ENCODE measurements at places on chromosomes 4 and X.

DNA sequence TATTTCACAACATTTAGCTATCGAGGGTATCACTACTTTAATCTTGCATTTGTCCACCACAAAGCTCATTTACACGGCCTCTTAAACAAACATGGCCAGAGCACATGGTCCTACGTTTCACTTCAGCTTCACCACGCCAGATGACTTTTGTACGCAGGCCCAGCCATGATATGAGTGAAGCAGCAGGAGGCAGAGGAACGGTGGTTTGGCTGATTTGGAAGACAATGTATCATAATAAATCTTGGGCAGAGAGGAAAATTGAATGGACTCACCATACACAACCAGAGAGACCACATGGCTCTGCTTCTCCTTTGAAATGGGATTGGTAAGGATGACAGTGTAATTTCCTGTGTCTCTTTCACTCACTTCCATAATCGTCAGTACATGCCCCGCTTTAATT, 15.3 kb downstream of the KDR start:
- no peak for DNase-seq

- DNase-seq, result peak; percentile 6
Observed at GRCh38 chr4:2469192-2469984, 482 bp downstream of the RNF4 start.

DNA sequence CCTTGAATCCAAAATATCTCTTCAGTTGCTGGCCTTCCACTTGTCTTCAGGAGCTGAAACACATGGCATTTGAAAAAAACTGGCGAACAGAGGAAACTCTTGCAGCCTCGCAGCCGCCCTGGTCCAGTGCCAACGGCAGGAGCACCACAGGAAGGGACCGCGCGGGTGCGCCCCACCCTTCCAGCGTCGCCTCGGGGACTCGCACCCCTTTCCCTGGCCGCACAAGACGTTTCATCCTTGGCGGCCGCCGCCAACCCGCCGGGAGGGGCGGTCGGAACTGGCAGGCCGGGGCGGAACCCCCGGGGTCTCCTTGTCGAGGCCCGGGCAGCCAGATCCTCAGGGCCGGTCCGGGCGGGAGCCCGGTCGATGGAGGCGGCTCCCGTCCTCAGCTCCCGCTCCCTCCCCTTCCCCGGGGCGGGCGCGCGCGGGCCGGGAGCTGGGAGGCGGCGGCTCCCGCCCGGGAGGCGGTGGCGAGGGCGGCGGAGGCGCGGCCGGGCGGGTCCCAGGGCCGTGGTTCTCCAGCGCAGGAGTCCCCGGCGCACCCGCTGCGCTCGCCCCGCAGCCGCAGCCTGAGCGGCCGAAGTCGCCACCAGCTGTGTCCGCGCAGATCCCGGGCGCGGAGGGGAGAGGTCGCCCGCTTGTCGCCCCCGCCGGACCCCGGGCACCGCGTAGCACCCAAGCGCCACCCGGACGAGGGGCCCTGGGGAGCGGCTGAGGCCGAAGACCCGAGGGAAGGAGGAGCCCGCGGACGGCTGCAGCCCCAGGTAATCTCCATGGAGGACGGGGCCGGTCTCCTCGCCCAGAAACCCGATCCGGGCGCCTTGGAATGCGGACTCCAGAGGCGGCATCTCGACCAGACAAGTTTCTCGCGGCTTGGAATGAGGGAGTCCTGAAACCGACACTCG, 886 bp upstream of the NDST3 start:
- DNase-seq, result no peak

DNA sequence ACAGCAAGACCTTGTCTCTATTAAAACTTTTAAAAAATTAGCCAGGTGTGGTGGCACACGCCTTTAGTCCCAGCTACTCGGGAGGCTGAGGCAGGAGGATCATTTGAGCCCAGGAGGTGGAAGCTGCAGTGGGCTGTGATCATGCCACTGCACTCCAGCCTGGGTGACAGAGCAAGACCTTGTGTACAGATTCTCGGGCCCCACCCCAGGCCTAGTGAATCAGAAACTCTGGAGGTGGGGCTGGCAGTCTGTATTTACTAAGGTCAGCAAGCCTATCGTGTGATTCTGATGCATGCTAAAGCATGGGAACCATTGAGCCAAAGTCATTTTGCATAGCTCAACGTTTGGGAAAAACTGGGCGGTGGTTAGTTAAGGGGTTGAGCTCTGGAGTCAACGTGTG, 3.5 kb downstream of the S100G start:
- DNase-seq, result no peak

DNA sequence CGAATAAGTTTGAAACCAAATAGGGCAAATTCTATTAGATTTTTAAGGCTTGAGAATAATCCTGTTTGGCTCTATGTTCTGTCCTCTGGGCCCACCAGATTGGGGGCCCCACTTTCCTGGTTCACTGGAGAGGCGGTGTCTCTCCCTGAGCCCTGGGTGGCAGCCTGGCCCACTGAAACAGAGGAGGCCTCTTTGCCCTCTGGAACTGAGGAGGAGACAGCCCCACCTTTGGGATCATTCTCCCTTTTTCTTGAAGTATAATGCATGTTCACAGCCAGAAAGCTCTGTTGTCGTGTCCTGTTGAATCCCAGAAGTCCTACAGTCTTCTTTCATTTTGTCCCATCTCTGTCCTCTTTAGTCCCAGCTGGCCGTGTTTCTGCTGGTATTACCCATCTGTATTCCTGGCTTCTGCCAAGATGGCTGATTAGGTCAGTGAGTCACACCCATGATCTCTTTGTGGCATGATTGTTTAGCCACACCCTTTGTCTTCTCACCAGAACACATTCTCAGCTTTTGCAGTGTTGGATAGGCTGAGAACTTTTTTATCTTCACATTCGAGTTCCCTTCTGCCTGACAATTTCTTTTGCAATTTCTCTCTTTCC, 8.1 kb upstream of the TBC1D25 start:
- DNase-seq, result no peak

DNA sequence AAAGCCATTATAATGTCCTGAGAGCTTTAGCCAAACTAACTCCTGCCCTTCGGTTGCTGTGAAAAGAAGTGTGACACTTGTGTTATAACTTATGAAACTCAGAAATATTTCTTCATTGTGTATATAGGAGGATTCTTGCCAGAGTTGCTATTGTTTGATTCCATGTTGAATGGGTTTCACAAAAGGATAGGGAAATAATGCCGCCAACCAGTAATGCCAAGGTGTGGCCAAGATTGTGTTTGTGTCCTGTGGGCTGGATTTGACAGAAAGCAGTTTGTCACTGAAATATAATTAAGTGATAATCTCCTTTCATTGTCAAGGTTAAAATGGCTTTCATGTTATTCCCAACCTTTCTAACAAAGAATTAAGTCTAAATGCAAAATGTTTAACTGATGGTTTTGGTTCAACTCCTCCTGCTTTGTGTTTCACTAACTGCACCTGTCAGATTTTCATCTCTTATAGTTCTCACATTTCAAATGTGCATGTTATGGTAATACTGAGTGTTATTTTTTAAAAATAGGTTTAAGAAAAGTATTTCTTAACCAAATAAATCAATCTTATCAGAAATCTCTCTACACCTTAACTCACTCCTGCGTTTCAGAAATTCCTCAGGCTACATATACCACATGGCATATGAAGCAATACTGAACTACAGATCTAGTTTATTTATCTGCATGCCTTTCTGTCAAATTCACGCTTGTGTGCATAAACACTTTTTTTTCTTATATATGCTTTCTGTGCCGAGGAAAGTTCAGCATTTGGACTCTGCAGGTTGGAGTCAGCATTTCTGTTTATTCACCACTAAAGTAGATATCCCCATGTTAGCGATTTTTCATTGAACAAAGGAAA, at the start of gene CLDN22:
TSS of gene CLDN22 (minus strand) at position 66 of the 849 bp plus-strand sequence. CDS start at position 8, 58 bp downstream.
- DNase-seq, result no peak

DNA sequence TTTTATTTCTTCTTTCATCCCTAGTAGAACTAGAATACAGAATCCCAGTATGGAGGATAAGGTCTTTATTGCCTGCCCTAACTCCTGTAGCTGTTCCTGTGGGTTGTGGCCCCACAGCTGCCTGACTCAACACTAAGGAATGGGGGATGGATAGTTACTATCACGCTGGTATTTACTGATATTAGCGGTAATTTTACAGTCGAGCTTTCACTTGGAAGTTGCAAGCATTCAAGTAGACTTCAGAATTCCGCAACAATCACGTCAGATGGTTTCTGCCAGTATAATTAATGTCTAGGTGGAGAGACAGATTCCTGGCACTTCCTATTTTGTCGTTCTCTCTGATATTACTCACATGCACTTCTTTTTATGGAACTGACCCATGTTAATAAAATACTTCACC, 489.8 kb downstream of the PABPC4L start:
- no peak for DNase-seq

- DNase-seq, result no peak
Observed at GRCh38 chrX:84047339-84047738, 140.7 kb downstream of the RPS6KA6 start.

DNA sequence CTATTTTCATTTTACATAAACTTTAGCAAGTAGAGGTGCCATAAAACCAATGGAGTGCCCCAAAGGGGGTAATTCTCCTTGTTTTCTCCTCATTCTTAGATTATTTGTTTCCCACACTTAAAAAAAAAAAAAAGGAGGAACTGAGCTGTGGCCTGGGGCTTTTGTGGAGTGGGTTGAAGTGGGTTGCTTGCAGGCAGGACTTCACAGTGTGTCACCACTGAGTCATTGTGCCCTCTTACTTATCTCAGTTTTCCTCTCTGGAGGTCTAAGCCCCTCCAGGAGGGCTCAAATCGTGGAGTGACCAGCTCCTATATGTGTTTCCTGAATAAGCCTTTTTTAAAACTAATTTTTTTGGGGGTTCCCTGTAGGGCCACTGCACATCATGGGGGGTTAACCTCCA, 69.0 kb downstream of the SLC16A2 start:
- no peak for DNase-seq

DNA sequence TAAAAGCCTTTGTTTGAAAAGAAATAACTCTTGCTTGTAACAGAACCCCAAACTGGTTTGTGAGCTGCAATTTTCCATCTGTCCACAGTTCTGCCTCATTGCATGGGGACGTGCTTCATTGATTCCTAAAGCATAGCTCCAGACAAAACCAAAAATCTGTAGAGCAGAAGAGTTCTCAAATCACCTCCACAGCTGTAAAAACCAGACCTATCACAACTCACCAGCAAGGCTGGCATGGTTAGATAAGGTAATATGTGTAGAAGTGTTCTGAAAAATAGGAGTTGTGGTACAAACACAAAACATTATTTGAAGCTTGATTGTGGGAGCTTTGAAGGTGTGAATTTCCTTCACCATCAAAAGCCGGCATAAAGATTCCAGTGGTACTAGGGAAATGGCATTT, 12.5 kb upstream of the RAB28 start:
- no peak for DNase-seq

- DNase-seq, result no peak
Observed at GRCh38 chrX:4805502-4805901, 1092.1 kb upstream of the PRKX start.

DNA sequence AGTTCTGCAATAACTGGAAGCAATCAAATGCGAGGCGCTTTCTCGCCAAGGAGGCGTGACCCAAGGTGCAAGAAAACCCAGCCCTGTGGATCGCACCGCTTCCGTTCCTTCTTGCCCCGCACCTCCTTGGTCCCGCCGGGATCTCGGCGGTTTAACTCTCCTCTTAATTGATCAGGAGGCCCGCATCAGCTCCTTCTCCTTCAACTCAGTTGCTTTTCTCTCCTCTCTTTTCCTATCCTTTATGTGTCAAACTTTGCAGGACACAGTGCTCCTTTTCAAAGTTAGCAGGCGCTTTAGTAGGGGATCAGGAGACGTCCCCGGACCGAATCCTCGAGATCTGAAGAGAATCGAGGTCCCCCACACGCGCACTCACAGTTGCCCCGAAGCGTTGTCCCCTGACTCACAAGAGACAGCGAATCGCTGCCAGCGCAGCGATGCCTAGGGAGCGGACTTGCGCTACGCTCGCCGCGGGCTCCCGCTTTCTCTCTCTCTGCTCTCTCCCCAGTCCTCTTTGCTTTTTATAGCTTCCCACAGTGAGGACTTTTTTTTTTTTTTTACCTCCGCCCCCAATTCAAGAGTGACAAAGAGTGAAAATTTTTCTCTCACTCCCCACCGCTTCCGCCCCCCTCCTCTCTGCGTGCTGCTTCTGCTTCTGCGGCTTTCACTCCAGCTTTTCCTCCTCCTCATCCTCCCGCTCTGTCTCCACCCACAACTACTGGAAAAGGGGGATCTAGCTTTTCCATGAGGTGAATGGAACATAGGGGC, at the start of gene DKK2:
TSS of gene DKK2 (minus strand) at position 495 of the 765 bp plus-strand sequence. CDS start 722 bp downstream, outside the sequence.
- no peak for DNase-seq

GRCh38 chrX:2351321-2351720, 149.5 kb downstream of the DHRSX start:
- DNase-seq, result no peak

DNA sequence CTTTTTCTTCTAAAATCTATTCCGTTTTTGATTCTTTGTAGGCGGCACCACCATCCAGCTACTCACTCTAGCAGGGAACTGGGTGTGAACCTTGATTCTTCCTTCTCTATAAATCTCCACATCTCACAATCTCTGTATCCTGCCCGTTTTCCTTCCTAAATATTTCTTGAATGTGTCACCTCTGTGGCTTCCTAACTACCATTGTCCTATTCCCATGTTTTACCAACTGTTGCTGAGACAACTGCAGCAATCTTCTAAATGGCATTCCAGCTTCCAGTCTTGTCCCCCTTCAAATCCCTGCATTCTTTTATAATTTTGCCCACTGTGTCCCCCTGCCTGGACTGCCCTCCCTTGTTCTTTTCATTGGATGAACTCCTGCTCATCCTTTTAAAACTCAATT, 641.3 kb downstream of the RPA4 start:
- DNase-seq, result no peak

DNA sequence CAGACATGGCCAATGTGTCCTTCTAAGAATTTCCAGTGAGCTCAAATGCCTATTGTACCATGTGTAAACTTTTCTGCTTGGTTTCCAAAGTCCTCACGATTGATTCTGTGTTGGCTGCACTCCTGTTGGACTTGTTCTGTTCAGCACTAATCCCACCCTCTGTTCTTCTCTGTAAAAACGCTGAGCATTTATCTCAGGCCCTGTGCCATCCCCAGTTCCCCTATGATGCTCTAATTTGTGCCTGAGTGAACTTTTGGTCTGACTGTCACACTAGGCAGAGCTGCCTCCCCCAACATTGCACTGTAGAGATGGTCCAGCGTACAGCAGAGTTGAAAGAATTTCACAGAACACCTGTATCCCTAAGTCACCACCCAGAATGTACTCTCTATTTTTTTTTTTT, 76.1 kb upstream of the STS start:
- DNase-seq, result no peak

DNA sequence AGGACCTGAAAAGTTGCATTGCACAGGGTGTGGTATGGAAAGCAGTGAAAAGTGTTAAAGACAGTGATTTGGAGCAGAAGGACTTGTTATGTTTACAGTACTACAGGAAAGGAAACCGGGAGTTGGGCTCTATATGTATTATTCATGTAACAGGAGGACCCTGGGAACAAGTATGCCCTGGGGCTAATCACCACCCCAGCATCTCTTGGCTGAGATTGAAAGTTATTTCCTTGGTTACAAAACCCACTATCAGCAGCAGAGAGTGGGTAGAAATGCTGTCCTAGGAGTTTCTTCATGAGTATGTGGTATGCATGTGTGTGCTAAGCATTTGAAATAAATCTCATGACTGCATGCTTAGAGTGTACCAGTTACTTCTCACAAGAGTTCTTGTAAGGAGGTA, 46.9 kb downstream of the STK32B start:
- no peak for DNase-seq

- peak; percentile 41 for DNase-seq
Observed at GRCh38 chr4:112099701-112100297, 45.5 kb upstream of the FAM241A start.

- no peak for DNase-seq
Observed at GRCh38 chr4:142607976-142608375, 238.1 kb downstream of the INPP4B start.

- no peak for DNase-seq
Observed at GRCh38 chr4:10579648-10580047, 104.9 kb downstream of the CLNK start.

GRCh38 chrX:107206697-107207065, 270 bp downstream of the DNAAF6 start:
- no peak for DNase-seq

Measured in NCI-H526 treated with DMSO at 0.1 percent for 48 hours (cell line).